Right renal cortex interstitium (tissue), 3 donors: ENCODE measurements at places on chromosomes 2 and 18.

- no peak for DNase-seq
Observed at GRCh38 chr2:56260415-56260814, 76.6 kb downstream of the CCDC85A start.

DNA sequence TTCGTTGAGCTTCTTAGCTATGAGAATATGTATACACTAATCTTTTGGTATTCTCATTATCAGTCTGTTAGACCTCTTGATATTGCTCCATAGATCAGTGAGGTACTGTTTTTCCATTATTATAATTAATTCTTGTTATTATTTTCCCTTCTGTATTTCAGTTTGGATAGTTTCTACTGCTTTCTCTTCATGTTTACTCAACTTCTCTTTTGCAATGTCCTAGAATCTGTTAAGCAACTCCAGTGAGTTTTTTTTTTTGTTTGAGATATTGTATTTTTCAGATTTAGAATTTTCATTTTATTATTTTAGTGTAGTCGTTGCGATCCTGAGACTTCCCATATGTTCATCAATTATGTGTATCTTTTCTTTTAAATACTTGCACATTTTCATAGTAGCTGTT lies 260.8 kb downstream of the SETBP1 start:
- DNase-seq: no peak

DNA sequence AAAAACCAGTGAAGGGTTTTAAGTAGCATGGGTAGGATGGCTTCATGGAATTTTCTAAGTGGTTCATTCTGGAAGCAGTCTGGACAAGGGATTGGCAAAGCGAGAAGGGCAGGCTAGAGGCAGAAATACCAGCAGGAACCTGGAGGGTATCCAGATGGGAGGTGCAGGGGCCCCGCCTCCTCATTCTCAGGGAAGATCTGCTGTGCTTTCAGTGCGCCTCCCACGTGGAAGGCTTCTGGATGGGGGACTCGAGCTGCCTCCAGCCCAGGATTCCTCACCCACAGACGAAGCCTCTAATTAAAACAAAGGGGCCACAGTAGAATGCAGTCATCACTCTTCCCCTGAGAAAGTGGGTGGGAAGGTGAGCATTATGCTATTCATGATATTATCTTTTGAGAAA lies 79.8 kb downstream of the VSNL1 start:
- DNase-seq: no peak

DNA sequence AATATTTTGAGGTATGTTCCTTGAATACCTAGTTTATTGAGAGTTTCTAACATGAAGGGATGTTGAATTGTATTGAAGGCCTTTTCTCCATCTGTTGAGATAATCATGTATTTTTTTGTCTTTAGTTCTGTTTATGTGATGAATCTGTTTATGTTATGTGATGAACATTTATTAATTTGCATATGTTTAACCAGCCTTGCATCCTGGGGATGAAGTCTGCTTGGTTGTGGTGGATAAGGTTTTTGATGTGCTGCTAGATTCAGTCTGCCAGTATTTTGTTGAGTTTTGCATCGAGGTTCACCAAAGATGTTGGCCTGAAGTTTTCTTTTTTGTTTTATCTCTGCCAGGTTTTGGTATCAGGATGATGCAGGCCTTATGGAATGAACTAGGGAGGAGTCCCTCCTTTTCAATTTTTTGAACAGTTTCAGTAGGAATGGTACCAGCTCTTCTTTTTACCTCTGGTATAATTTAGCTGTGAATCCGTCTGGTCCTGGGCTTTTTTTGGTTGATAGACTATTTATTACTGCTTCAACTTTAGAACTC lies 71.9 kb downstream of the EPC2 start:
- no peak for DNase-seq

DNA sequence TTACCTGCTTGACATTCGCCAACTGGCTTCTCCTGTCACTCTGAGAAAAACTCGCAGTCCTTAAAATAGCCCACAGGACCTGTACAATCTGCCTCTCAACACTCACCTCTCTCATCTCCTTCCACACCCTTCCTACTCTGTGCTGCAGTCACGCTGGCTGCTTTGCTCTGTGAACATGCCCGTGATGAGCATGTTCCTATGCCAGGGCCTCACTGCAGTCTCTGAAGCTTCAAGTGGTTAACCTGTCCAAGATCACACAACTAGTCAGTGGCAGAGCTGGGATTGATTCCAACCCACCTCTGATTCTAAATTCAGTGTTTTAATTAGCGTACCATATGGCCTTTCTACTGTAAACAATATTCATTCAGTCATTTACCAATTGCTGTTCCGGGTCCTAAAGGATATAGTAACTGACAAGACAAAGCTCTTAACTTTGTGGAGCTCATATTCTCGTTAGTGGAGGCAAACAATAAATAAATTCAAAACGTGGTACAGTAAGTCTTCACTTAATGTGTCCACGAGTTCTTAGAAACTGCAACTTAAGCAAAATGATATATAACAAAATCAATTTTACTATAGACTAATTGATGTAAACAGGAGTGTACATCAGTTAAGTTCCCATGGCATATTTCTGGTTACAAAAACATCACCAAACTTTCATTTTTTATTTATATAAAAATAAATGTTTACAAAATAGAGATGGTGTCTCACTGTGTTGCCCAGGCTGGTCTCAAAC lies 38.9 kb upstream of the FBXO11 start:
- DNase-seq: no peak
